ENCODE measurements at places on chromosomes 3 and 15.

GRCh38 chr3:160564258-160564911 is 986 bp downstream of the KPNA4 start:
- no peak for ATAC-seq

GRCh38 chr3:73773233-73773632 is 148.5 kb upstream of the PDZRN3 start:
- no peak for ATAC-seq

DNA sequence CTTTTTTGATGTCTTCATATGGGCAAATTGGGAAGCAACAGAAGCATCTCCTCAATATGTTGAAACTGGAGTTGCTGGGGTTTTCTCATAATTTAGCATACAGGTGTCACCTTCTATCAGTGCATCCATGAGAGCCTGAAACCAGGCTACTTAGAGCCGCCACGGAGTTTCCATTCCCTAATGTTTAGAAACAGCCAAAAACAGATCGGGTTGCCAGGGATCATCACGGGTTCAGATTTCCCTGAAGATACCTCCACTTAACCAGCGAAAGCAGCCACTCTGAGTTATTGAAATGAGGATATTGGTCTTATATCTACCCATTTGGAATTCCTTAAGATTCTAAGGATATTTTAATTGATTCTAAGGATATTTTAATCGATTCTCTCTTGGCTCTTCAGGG is 14.5 kb downstream of the TERB2 start:
- no peak for ATAC-seq

- ATAC-seq = no peak
These were observed 542.4 kb downstream of the SQOR start for GRCh38 chr15:46177219-46177618.

DNA sequence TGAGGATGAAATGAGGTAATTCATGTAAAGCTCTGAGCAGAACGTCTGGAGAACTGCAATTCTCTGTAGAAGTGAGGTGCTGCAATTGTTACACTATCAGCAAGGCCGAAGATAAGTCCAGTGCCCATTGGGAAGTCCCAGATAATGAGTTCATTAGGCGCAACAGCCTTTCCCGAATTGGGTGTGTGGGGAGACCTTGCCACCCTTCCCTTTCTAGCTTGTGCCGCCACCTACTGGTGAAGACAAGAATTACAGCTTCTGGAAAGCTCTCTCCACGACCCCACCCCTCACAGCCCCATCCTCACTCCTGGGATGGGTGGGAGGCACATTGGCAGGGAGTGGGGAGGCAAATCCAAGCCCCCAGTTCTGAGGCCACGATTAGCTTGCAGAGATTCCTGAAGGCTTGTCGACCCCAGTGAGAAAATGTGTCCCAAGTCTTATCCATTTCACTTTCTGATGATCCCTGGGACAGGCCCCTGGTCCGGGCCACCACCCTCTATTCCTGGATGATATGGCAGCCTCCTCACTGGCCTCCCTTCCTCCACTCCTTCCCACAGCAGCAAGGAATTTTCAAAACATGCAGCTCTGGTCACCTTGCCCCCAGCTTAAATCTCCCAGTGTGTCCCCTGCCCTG is 36.4 kb downstream of the FAM3D start:
- peak; percentile 54 for ATAC-seq

GRCh38 chr15:29364426-29365078 is 94.9 kb upstream of the NSMCE3 start:
- ATAC-seq = no peak

- no peak for ATAC-seq
These were observed 8.5 kb upstream of the MYH15 start for GRCh38 chr3:108518895-108519294.

DNA sequence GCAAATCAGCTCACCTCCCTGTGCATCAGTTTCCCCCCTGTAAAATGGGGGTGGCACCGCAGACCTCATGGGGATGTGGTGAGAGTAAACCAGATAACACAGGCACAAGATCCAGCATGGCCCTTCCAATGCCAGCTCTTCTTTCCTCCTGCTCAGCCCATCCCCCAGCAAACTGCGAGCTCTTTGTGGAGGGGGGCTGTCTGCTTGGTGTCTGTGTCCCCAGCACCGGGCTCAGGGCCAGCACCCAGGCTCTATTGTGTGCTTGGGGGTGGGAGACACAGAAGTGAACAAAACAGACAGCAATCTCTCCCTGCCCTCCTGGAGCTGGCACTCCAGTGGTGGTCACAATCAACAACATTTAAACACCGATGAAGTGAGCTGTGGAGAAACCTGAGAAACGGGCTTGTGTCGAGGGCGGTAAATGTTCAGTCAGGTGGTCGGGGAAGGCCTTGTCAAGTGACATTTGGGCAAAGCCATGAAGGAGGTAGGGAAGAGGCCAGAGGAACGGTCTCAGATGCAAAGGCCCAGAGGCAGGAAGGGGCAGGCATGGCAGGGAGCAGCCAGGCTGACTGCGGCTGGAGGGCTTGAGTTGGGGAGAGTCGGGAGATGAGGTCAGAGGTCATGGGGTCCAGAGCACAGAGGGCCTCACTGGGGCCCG is 28.4 kb downstream of the GRIP2 start:
- no peak for ATAC-seq

- ATAC-seq = peak; percentile 75
These were observed 69.0 kb downstream of the RAB7A start for GRCh38 chr3:128794770-128795649.

GRCh38 chr3:40464339-40465110 is 7.4 kb downstream of the RPL14 start:
- ATAC-seq = no peak
